Placental epithelial cell (primary cell): ENCODE measurements at places on chromosomes 7 and 10. TPM values are rescaled to one million over a fixed set of nuclear protein-coding genes. Genes with fewer than 3 reads are reported as not detected.

The DLX5 gene
- total RNA-seq = not detected in 2 replicates

The DRGX gene
- not detected in 2 replicates for total RNA-seq

The CALHM3 gene
- total RNA-seq = 0.22 and 0.39 TPM in 2 replicates

The STAMBPL1 gene
- total RNA-seq = 0.39 and 1.4 TPM in 2 replicates

The CPA5 gene
- total RNA-seq = not detected in 2 replicates

The LRRC17 gene
- 148 and 183 TPM in 2 replicates for total RNA-seq

The COX19 gene
- total RNA-seq = 11.9 and 20.8 TPM in 2 replicates

The GBX1 gene
- not detected in 2 replicates for total RNA-seq

The ANKRD61 gene
- total RNA-seq = not detected in 2 replicates

The ODAD2 gene
- total RNA-seq = under 0.01 TPM in 1 of 2 replicates, not detected in the other

The RBAK gene
- total RNA-seq = 10.3 and 11.4 TPM in 2 replicates

The IKZF1 gene
- total RNA-seq = under 0.01 TPM in 1 of 2 replicates, not detected in the other

The DPP6 gene
- total RNA-seq = under 0.01 TPM in 1 of 2 replicates, not detected in the other
